ENCODE measurements at places on chromosomes 1 and 21.

DNA sequence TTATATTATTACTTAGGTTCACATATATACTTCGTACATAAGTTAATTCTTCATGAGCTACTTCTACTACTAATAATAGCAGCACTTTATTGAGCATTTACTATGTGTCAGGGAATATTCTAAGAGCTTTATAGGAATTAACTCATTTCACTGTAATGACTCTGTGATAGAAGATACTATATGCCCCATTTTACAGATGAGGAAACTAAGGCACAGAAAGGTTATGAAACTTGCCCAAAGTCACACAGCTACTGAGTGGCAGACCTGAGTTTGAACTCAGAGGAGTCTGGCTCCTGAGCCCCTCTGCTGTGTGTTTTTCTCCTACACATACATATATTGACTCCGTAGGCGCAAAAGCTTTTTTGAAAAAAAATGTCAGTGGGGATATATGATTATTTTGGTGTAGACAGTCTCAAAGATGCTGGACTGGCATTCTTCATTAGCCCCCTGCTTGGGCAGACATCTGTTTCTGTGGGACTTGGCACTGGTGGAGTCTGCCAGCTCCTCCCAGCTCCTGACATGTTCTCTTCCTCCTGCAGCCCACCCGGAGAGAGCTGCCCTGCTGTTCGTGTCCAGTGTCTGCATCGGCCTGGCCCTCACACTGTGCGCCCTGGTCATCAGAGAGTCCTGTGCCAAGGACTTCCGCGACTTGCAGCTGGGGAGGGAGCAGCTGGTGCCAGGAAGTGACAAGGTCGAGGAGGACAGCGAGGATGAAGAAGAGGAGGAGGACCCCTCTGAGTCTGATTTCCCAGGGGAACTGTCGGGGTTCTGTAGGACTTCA lies 70.9 kb downstream of the TCP10L start:
- no peak for DNase-seq

GRCh38 chr1:6614019-6614928 lies 743 bp downstream of the PHF13 start:
- DNase-seq: no peak

- DNase-seq: no peak
Observed at GRCh38 chr1:6459850-6460265, 6.1 kb downstream of the TNFRSF25 start.

DNA sequence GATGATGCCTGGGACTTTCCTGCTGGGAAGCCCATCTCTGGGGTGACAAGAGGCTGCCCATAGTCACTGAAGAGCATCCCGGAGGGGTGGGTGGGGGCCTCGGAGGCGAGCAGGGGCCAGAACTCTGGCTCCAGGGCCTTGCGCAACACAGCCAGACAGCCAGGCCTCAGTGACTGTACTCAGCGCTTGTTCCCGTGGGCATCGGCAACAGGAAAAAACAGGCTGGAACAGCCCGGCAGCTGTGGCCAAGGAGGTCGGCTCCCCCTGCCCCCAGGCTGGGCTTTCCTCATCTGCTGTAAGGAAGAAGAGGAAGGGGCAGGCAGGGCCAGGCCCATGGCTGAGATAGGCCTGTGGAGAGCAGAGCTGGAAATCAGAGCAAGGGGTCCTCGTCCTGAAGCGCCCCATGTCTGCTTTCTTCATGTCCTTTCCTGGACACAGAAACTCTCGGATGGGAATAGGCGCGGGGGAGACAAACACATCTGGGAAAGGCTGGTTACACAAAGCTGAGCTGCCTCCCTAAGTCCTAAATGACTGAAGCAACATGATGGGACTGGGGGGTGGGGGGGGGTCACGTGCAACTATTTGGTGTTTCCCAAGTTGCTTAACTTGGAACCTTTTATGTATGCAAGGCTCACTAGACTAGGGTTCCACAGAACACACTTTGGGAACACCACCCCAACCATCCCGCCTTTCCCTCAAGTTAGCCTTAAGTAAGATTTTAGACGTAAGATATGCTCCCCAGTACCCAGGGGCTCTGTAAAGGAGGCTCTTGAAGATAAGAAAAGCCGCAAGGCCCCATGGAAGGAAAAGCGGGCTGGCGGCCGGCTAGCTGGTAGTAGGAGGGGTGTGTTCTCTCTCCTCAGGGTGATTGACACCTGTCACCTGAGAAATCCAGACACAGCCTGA lies 30.7 kb downstream of the HSPG2 start:
- no peak for DNase-seq

GRCh38 chr1:17588048-17588871 lies 48.8 kb downstream of the ARHGEF10L start:
- no peak for DNase-seq

DNA sequence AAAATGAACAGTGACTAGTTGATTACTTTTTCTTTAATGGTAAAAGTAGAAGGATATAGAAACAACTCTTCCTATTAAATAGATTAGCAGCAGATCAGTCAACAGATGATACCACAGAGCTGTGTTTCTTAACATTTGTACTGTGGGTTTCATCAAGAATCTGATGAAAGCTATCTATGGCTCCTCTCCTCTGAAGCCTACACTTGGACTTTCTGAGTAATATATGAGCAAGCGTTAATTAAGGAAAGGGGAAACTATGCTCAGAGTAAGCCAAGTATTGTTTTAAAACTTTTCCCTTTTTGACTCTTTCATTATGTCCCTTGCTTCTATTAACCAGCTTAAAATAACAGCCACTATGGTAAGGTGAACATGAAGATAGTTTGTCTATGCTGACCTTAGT lies 10.8 kb downstream of the ARID4B start:
- DNase-seq: no peak

DNA sequence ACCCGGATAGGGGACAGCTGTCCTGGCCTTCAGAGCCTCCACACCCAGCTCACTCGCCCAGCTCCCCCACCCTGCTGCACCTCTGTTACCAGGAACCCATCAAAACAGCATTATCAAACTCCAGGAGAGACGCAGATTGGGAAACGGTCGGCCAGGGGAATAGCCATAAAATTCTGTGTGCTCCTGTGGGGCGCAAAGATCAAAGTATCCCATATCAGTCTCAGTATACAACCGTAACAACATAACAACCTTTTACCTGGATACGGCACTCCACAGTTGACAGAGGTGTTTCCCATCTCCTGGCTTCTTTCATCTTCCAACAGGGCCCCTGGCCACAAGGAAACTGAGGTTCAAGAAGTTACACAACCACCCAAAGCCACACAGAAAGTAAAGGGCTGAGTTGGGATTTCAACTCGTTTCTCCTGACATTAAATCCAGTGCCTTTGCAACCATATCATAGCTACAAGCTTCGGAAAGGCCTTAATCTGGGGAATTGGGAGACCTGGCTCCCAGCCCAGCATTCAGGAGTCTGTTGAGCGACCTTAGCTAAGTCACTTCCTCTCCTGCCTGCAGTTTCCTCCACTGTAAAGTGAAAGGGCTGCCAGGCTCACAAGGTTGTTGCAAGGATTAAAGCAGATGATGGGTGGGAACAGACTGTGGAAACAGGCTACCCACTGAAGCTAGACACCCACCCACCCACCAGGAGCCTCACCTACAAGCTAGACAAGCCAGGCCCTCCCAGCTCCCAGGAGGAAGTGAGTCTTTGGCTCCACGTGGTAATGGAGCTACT lies 8.1 kb upstream of the EPHB2 start:
- no peak for DNase-seq

DNA sequence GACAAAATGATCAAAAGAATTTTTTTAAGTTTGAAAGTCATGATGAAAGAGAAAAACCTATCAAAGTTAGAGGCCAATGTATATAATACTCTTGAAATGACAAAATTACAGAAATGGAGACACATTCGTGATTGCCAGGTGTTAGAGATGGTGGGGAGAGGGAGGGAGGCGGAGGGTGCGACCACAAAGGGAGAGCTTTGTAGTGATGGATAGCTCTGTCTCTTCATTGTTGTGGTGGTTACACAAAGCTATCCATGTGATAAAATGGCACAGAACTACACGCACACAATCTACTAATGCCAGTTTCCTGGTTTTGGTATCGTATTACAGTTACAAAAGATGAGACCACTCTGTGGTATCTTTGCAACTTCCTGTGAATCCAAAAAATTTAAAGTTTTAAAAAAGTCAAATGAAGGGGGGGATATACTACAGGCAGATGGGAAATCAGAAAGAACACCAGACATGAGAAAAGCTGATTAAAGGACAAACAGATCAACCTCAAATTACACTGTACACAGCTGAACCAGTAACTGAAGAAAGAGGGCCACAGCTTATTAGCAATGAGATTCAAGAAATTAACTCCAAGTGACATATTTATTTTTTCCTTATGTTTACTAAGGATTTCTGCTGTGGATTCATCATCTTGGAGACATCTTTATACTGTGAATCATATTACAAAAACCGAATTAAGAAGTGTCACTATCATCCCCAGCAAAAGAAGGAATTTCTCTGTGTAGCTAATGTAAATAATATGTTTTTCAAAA lies 199.1 kb downstream of the SLC45A1 start:
- DNase-seq: no peak

GRCh38 chr1:53138991-53139884 lies 3.2 kb downstream of the SLC1A7 start:
- peak; percentile 58 for DNase-seq

DNA sequence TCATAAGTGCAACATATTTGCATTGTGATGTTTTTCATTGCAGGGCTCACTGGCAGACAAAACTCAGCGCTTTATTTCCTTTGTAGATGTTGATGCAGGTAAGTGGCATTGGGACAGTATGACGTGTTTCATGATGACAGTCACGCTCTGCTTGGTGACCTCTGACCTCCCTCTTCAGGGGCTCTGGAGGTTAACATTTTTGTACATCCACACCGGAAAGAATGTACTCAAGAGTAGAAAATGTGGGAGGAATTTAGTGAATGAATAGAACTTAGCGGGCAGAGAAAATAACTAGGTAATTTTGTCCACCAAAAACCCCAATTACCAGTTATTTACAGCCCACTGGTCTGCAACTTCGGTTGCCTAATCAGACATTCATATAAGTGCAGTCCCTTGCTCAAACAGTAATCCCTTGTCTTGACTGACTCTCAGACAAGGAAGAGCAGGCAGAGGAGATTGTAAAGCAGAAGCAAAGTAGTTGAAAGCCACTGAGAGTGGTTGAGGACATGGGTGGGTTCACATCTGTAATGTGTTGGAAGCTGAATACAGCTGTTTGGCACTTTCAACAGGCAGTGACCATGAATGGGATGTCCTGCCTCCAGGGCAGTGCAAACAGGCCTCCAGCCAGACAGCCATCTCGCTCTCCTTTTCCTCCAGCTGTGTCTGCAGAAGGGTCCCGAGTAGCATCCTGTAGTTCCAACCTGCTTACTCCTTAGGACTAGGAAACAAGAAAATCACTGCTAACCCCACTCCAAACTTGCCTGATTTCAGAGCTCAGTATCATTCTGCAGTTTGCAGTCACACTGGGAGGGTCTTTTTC lies 188.9 kb downstream of the NRIP1 start:
- DNase-seq: no peak
